ENCODE measurements at places on chromosomes 4 and X. TPM values are rescaled to one million over a fixed set of nuclear protein-coding genes. Genes with fewer than 3 reads are reported as not detected.

Gene DMP1
- not detected for polyA plus RNA-seq

Gene PABPC1L2B
- 2.3 TPM for polyA plus RNA-seq

Gene EVC
- polyA plus RNA-seq: 2.7 TPM

Gene FAM47E
- polyA plus RNA-seq: 4.5 TPM

Gene ODAPH
- not detected for polyA plus RNA-seq

Gene NCAPG
- polyA plus RNA-seq: 14.5 TPM

Gene PHKA1
- polyA plus RNA-seq: 7.7 TPM
